Amniotic epithelial cell (primary cell): ENCODE measurements at places on chromosomes 16 and 17.

- no peak for DNase-seq
These were observed 196.4 kb upstream of the KCNJ16 start for GRCh38 chr17:69878661-69879060.

GRCh38 chr16:79492036-79492435, 108.5 kb downstream of the MAF start:
- no peak for DNase-seq

DNA sequence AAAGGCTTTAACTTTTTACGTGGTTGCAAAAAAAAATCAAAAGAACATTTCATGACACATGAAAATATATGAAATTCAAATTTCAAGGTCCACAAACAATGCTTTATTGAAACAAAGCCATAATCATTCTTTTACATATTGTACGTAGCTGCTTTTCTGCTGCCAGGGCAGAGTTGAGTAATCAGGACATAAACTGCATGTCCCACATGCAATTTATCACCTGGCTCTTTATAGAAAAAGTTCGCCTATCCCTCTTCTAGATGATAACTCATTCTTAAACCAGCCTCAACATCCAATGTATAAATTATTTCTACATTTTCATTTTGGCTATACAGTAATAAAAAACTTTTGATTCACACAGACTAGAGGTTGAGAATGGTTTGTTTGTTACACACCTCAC, 154.9 kb downstream of the AXIN2 start:
- DNase-seq, result no peak

DNA sequence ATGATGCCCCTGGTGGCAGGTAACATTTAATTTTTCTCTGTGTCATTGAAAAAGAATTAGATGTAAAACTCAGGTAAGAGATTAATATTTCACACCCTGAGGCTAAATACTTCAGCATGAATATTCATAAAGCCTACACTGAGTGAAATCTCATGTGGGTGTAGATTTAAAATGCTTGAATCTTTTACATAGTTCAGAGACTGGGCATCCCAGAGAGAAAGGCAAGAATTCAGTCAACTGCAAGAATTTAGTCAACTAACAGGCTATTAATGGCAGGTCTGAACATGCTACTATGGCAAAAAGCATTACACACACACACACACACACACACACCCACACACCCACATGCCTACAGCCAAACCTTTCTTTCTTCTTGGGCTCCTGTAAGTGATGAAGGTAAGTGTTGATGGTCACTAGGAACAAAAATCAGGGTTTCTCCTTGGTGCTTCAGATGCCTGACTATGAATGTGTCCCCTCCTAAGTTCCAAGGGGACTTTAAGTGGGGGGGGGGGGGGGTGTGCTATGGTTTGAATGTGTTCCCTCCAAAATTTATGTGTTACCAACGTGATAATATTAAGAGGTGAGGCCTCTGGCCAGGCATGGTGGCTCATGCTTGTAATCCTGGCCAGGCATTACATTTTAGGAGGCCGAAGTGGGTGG, 63.7 kb upstream of the PSMD7 start:
- no peak for DNase-seq

- no peak for DNase-seq
These were observed 170.0 kb downstream of the C16orf78 start for GRCh38 chr16:49543631-49543946.

DNA sequence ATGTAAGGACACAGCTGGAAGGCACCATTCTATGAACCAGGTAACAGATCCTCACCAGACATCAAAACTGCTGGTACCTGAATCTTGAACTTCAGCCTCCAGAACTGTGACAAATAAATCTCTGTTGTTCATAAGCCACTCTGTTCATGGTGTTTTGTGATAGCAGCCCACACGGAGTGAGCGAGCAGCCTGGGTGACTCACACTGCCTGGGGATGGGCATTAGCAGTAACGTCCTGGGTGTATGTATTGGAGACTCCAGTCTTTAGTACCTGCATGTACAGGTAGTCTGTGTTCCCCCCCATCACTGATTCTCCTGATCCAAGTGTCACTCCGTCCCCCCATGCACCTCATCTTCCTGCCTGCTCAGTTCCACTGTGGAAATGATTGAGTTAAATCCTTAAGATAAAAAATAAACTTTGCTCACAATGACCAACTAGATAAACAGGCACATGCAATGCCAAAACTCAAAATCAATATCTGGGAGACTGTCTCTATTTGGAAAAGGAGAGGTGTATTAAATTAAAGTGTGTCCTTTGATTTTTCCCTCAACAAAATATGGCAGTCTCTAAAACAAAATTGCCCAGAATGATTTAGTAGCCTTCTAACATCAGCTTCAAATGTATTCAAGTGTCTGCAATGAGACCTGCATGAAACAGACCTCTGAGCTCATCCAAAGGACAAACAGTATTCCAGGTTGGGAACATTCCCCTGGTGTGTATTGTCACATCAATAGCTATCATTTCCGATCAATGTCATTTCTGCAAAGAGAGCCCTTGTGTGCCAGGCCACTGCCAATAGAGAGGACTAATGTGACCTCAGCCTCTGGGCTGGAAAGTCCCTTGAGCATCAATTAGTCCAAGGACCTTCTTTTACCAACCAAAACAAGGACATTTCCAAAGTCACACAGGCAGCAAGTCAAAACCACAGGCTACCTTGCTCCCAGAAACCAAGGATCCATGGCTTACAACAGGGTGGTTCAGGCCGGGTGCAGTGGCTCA, 12.2 kb upstream of the VAT1L start:
- peak; percentile 54 for DNase-seq

- DNase-seq, result no peak
These were observed 6.0 kb upstream of the TPPP3 start for GRCh38 chr16:67399218-67399733.

DNA sequence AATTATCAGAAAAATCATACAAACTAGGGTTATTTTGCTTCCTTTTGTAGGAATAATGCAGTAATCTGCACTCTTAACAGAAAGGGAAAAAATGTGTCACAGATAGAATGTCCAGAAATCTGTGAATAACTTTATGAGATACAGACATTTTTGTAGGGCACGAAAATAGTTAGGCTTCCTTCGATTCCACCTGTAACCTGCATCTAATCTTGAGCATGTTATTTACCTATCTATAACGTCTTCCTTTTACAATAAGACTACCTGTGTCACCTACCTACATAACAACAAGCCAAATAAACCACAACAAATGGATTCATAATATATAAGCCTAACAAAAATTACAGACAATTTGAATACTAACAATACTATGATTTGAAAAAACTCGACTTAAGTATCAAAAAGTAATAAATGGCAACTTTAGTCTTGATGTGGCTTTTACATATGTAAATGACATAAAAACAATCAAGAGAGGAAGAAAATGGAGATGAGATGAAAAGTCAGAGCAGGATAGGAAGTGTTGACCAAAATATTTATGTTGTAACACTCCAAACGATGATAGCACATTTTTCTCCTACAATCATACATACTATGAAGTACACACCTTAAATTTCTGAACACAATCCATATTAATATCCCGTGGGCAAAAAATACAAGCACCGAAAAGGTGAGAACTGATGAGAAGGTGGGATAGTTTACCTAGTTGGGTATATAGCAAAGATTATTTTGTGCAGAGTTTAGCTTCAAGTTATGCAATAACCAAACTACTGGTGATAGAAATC, 2.5 kb downstream of the STAT5B start:
- DNase-seq, result no peak

DNA sequence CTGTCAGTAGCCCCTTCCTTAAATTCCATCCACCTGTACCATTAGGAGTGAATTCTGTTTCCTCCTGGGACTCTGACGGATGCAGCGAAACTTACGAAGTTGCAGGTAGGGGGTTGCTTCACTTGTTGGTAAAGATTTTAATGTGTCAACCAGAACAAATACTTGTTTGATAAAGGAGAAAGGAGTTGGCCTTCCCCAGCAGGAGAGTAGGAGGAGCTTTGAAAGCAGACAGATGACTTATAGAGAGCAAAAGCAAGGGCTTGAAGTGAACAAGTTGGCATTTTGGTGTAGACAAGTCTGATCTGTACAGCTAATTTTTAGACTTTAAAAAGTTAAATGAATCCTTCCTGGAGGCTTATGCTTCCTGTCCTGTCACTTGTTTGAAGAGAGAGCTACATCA, 38.1 kb upstream of the PMFBP1 start:
- no peak for DNase-seq
